ENCODE measurements at places on chromosomes 3 and 15.

GRCh38 chr3:25899352-25900101, 109.6 kb downstream of the OXSM start:
- no peak for DNase-seq

GRCh38 chr3:73718326-73719110, 93.8 kb upstream of the PDZRN3 start:
- no peak for DNase-seq

GRCh38 chr3:7188551-7188950, 327.6 kb downstream of the GRM7 start:
- DNase-seq: no peak

DNA sequence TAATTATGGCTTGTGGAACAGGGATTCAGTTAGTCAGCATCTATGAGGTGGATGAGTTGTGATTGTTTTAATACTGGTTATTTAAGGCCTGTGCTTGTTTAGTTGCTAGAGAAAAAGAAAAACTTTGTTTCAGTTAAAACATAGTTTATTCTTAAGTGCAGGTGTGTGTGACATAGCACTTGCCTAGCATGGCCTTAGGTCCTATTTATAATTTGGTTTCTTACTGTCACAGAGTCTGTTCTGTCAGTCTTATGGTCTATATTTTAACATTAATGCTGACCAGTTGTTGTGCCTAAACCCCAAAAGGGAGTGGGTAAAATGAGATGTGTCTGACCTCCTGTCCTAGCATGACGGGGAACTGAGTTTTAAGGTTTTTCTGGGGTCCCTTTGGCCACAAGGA, 486.3 kb downstream of the ZIC1 start:
- no peak for DNase-seq

GRCh38 chr3:127820221-127820825, 2.0 kb downstream of the MGLL start:
- no peak for DNase-seq

GRCh38 chr3:21158861-21159542, 592.0 kb downstream of the ZNF385D start:
- DNase-seq: no peak

- no peak for DNase-seq
These were observed 364.2 kb upstream of the PLSCR5 start for GRCh38 chr3:146969356-146969755.

DNA sequence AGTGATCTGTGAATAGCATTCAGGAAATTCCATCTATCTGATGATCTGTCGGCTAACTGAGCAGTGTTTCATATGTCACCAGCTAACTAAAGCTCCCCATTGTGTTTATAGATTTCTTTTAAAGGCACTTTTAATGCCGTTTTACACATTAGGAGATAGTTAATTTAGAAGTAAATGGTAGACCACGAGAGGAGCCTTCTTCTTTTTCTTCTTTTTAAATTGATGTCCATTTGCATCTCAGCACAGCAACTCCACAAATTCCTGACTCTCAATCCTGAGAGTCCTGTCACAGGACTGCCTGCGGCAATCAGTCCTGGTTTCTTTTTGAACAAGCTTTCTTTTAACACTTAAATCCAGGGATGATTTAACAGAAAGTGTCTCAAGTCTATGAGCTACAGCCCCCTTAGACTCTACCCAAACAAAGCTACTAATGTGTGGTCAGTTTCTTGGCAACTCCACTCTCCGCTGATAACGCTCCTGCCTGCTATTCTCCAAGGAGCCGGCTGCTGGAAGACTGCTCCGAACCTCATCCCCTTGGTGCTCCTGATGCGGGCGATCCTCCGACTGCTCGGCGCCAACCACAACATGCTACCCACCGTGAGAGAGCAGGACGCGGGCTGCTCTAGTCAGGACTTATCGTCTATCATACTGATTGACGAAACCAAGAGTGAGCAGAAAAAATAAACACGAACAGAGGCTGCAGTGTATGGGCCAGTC, 421.4 kb downstream of the MECOM start:
- no peak for DNase-seq

DNA sequence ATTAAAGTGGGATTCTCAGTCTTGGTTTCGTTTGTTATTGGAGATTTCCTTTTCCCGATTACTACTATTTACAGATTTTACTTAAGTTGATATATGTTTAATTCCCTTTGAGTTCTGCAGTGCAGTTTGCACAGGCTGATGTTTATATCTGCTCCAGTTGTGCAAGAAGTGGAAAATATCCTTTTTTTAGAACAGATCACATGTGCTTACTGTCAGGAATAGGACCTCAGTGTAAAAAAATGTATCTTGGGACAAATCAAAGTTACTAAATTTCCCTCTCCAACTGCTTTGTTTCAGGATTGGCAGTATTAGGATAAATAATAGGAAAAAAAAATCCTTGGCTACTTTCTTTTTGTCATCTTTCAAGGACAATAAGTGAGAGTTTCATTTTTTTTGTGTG, 6.9 kb downstream of the MITF start:
- no peak for DNase-seq

DNA sequence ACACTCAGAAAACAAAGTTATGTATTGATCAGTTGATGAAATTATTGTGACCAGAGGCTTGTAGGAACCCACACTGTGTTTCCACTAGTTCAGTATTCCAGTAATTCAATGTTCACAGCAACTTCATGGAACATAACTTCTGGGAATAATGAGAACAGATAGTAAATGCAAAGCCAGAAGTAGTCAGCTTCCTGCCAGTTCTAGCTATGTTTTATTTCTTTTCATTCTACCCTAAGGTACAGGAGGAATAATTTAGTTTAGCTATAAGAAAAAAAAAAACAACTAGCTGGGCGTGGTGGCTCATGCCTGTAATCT, 48.6 kb downstream of the ARHGEF26 start:
- DNase-seq: no peak

DNA sequence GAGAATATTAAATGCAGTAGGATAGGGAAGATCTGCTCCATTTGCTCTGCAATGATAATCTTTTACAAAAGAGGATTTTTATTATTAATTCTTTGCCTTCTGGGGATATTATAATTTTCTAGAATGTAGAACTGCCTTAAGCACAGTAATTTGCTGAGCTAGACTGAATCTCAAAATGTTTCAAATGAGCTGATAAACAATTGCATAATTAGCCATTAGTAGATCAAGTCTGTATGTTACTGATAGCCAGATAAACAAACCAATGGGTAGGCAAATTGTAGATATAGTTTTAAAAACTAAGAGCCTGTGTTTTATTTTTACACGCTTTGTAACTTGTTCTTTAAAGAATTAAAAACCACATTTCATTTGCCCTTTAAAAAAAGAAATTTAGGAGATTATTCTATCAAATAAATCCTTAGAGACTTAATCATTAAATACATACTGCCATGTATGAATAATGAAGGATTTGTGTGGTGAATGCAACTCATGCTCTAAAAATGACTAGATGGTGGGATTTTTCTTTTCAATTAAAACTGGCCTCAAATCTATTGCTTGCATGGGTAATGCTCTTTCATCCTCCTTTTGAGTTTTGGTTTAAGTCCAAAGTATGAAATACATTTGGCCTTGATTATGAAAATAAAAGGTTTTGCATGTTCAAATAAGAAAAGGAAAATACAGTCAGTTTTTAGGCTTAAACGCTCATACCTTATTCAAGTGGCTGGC, 32.6 kb upstream of the NANOGP8 start:
- no peak for DNase-seq

GRCh38 chr15:36960179-36960946, 140.0 kb downstream of the MEIS2 start:
- DNase-seq: no peak

DNA sequence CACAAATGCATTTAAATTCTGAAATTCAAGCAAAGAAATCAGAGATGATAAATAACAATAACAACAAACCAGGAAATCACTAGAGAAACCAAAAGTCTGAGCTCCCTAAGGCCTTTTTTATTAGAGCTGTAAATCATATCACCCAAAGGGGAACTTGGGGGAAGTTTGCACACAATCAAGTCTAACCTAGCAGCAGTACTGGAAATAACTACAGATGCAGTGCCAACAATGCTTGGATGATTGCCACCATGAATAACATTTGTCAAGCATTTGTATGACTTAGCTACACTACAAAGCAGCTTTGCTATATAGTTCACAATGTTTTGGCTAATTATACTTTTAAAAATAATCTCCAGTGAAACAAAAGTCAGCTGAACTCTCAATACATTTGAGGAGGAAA, 27.8 kb downstream of the SHQ1 start:
- no peak for DNase-seq

DNA sequence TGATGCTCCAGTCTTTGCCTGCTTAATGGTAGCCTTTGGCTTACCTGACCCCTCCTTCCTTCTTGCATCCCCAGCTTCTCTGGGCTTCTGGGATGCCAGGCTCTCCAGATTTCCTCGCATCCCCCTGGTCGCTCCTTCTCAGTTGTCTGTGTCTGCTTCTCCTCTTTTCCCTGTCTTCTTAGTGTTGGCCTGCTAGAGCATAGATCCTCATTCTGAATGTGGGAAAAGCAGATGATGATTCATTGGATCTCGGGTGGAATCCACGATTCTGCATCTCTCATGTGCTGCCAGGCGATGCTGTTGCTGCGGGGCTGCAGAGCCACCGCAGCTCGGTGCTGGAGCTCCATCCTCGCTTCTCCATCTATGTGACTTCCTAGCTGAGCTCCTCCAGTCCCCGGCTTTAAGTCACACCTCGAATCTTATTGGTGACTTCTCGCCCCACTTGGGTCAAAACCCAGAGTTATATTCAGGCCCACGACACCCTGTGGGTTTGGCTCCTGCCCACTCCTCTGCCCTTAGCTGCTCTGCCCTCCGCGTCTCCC, 47.4 kb downstream of the CGNL1 start:
- DNase-seq: no peak

Data from stimulated activated CD4-positive, alpha-beta T cell treated with anti-CD3 and anti-CD28 coated beads, Interleukin-1b, Interleukin-23, amount 100 ng/mL, for 4 hours (primary cell).